ENCODE measurements at places on chromosomes 3 and 15. TPM values are rescaled to one million over a fixed set of nuclear protein-coding genes. Genes with fewer than 3 reads are reported as not detected.

Gene UCN2
- 1.2 TPM for total RNA-seq

- no peak overlapping the region for H3K27ac ChIP-seq
- no peak for DNase-seq
Measured at GRCh38 chr3:195601382-195601781, 17.6 kb upstream of the APOD start.

Gene ZNF385D
- total RNA-seq, result 31.4 TPM

Gene SKOR1
- total RNA-seq, result 1.1 TPM

GRCh38 chr15:72098040-72098439 is 19.9 kb downstream of the MYO9A start:
- no peaks in the 10 kb centered on the region for H3K27me3 ChIP-seq
- no peaks in the 10 kb centered on the region for H3K4me1 ChIP-seq
- DNase-seq, result no peak
- no peak overlapping the region for H3K27ac ChIP-seq
